Fibroblast of skin of right biceps (primary cell): ENCODE measurements at places on chromosomes 5 and 9.

DNA sequence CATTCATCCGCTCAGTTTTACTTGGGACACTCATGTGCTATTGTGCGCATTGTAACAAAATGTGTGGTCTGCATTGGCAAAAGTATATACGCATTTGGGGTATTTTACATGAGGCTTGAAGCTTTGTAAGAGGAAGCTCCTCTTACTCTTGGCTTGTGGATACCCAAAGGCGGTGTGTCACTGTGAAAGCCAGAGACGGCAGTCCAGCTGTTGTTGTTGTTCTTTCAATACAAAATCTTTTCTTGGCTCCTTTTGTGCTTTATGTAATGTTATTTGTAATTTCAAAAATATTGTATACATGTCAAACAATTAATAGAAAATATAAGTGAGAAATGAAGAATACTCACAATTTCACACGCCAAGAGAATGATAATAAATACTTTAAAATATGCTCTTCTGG, 128.3 kb upstream of the MOCS2 start:
- DNase-seq = no peak

DNA sequence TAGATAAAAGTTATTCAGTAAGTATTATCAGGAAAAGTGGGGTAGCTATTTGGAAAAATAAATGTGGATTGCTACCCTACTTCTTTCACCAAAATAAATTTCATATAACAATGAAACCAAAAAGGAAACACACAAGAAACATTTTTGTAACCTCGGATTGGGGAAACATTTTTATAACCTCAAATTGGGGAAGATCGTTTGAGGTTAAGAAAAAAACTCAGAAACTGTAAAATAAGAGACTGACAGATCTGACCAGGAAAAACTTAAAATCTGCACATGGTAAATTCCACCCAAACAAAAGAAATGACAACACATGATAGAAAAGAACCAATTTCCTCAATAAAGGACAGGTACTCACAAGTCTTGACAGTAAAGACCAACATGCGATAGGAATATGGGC, 13.5 kb downstream of the EFCAB9 start:
- DNase-seq = no peak

DNA sequence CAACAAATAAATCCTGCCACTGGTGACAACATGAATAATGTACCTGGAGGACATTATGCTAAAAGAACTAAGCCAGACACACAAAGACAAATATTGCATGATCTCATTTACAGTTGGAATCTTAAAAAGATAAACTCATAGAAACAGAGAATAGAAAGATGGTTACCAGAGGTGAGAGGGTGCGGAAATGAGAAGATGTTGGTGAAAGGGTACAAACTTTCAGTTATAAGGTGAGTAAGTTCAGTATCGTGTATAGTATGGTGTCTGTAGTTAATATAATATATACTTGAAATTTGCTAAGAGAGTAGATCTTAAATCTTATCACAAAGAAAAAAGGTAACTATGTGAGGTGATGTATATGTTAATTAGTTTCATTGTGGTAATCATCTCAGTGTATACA, 63.3 kb downstream of the PRRC1 start:
- no peak for DNase-seq

- peak; percentile 26 for DNase-seq
Observed at GRCh38 chr5:54317511-54318260, 7.3 kb upstream of the ARL15 start.

GRCh38 chr9:93451849-93452709, 594 bp downstream of the FAM120A start:
- peak; percentile 32 for DNase-seq

GRCh38 chr5:58074222-58074621, 385.7 kb downstream of the PLK2 start:
- DNase-seq = no peak

GRCh38 chr9:78871452-78872331, 574.8 kb downstream of the PSAT1 start:
- peak; percentile 98 for DNase-seq

GRCh38 chr9:92616655-92617111, 53.2 kb downstream of the IPPK start:
- DNase-seq = no peak

DNA sequence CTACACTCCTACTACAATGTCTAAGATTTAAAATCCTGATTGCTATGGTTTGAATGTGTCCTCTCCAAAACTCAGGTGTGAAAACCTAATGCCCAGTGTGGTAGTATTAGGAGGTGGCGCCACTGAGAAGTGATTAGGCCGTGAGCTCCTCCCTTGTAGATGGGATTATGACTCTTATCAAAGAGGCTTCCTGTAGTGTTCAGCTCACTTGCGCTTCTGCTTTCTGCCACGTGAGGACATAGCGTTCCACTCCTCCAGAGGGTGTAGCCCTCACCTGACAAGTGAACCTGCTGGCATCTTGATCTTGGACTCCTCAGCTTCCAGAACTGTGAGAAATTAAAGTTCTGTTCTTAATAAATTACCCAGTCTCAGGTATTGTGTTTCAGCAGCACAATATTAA, 33.0 kb upstream of the WHRN start:
- no peak for DNase-seq

DNA sequence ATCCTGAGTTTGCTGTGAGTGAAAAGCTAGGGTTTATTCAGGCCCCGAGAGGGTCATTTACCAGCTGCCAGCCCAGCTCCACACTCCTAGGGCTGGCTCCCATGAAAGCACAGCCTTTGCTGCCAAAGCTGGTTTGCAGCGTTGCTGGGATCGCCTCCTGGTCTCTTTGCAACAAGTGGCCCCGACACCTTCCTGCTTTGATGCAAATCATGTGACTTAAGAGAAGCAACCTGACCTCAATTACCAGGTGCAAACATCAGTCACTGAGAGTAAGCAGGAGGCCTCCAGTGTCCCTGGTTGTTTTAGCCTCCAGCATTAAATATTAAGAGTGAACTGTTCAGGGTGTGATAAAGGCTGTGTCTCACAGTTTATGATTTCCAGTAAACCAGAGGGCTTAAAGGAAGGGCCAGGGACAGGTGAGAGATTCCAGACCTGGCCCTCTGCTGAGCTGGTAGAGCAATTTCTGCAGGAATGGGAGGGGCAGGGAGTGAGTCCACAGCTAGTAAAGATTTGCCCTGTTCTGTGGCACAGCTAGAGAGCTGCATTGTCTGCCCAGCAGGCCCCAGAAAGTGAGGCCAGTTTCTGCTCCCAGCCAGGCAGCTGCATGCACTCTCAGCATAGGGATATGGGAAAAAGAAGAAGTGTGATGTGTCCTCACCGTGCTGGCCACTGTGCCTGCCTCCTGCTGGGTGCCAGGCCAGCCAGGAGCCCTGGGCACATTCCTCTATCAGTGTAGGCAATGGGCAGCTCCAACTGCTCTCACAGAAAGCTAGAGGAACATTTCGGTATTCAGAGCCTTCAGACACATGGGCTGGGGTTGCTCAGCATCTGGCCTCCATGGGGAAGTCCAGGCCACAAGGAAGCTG, 58.0 kb downstream of the SLC22A5 start:
- DNase-seq = no peak

- no peak for DNase-seq
Observed at GRCh38 chr5:58860680-58861079, 277.8 kb downstream of the RAB3C start.

DNA sequence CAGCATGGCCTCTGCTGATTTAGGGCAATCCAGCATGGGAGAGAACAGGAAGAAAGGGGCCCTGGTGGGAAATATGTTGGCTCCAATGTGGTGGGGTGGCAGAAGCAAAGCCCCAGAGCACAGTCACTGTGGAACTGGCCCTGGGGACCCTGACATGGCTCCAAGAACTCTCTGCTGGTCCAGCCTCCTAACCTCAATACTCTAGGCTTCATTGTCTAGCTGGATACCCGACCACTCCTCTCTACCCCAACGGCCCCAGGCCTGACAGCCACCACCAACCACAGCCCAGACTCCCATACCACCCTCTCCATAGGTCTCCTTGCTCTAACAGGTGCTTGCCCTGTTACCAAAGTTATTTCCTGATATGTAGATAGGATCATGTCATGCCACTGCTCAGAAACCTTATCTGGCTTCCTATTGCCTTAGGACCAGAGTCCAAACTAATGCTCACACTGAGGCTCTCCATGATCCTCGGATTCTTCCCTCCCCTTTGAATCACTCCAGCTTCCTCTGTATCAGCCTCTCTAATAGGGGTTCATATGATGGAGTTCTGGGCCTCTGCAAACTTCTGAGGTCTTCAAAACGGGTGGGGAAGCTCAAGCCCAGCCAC, 12.9 kb downstream of the ACSL6 start:
- DNase-seq = no peak

DNA sequence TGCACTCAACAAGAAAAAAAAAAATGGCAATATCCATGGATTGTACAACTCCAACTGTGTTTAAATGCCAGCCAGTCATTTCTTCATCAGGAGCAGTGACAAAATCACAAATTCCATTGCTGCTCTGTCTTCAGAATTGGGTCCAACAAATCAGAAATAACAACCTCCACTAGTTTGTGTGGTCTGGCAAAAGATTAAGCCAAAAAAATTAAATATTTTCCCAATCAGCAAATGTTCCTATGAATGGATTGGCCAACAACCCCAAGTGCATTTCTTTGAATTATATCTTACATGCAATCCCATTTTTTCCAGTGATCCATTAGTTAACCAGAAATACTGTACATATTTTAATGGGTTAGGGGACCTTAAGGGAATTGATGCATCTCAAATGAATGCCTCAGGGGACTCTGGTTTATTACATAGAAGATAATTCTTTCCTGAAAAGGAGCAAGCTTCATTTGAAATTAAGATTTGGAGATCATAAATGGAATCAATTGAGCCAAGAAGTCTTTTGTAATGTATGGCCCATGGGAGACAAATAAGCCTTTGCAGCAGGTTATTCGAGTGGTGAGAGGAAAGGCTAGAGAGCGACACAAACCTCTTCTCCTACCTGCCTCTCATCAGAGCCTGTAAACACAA, 131.8 kb downstream of the TLE1 start:
- peak; percentile 80 for DNase-seq

GRCh38 chr5:132788508-132788907, 11.5 kb upstream of the SEPTIN8 start:
- DNase-seq = no peak

DNA sequence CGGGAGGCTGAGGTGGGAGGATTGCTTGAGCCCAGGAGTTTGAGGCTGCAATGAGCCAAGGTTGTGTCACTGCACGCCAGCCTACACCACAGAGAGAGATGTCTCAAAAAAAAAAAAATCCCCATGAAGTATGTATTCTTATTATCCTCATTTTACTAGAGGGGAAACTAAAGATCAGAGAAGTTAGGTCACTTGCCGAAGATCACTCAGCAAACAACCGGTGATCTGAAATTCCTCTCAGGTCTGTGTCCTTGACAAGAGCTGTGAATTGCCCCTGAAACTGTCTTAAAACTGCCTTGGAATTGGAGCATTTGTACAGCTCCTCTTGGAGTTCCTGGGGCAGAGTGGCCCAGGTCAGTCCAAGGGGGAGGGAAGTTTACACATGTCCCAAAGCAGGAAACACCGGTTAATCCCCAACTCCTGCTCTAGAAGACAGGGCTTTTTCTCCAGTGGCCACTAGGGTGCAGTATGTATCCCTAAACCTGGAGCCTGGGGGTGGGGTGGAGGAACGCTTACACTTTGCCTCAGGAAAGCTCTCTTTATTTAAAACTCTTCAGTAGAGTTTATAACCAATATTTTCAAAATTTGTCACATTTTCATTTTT, 27.6 kb downstream of the AQP7 start:
- DNase-seq = peak; percentile 72

DNA sequence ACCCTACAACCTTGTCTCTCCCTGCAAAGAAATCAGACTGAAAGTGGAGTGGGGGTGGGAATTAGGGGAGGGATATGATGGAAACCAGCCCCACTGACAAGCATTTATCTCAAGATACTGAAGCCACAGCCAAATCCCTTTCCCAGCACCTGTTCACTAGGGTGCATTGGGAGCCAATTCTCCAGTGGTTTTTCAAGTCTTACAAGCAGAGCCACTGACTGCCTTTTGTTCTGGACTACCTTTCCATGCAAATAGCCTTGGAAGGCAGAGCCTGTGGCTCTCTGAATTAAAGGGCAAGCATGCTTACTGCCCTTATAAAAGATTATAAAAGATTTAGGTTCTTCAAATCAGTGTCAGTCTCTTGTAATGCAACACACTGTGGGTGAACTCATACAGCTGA, 8.8 kb upstream of the GGTA1 start:
- no peak for DNase-seq

GRCh38 chr9:29456940-29457339, 1883.7 kb upstream of the C9orf72 start:
- DNase-seq = peak; percentile 81

DNA sequence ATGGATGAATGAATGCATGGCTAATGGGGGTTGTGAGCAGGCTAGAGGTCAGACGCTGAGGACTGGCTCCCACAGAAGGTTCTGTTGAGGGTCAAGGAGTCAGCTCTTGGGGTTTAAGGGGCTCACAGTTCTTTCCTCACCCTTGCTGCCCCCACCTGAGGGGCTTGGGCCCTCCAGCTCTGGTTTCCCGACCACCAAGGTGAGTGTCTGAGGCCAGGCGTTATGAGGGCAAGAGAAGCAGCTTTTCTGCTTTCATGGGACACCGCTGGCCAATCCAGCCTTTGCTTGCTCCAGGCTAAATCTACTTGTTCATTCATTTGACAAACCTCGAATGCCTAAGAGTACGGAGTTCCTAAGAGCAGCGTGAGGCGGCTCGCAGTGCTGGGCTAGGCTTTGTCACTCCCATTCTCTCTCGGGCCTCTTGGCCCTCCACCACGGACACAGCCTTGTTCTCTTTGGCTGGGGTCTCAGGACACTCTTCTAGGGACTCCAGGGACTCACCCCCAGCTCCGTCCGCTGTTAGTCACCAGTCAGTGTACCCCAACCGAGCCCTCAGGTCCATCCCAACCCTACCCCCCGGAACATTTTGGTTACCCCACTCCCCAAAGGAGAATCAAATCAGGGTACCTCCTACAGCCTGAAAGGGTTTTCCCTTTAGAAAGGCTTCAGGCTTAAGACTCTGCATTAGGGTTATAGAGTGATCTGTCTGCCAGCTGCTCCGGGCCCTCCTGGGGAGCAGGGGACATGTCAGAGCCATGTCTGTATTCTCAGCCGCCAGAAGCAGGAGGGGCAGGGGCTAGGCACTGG, 210.1 kb upstream of the MVB12B start:
- DNase-seq = no peak

DNA sequence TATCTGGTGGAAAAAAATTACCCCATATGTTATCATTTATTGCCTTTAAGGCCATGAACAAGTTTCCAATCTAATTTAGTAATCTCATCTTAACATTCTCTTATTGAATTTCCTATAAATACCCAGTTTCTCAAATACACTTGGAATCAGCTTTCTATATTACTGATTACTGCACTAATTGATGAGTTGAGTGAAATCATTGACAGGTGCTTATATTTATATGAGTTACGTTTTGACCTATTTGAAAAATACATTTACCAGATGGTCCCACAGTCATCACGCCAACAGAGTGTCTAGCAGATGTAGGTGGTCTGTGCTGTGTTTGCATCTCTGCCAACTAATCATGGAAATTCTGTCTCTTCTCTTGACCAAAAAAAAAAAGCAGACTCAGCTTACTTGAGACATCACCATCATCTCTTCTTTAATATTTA, 307.3 kb upstream of the NREP start:
- DNase-seq = no peak

DNA sequence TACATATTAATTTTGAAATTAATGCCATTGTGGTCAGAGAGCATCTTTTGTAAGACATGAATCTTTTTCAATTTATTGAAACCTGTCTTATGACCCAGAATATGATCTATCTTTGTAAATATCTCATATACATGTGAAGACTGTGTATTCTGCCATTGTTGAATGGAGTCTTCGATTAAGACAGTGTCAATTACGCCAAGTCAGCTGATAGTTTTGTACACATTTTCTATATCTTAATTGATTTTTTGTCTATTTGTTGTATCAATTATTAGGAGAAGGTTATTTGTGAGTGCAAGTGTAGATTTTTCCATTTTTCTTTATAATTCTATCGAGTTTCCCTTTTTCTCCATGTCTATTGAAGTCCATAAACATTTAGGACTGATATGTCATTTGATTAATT, 471.6 kb downstream of the MED10 start:
- no peak for DNase-seq
